Esophagus mucosa (tissue), 1 donor: ENCODE measurements at places on chromosomes 2 and 18. TPM values are rescaled to one million over a fixed set of nuclear protein-coding genes. Genes with fewer than 3 reads are reported as not detected.

PLGLB1 gene
- 0.64 TPM for total RNA-seq

BCL11A gene
- total RNA-seq, result 43.0 TPM

PNO1 gene
- total RNA-seq, result 10.8 TPM

RAB27B gene
- total RNA-seq, result 35.3 TPM

AQP12B gene
- total RNA-seq, result not detected

DNA sequence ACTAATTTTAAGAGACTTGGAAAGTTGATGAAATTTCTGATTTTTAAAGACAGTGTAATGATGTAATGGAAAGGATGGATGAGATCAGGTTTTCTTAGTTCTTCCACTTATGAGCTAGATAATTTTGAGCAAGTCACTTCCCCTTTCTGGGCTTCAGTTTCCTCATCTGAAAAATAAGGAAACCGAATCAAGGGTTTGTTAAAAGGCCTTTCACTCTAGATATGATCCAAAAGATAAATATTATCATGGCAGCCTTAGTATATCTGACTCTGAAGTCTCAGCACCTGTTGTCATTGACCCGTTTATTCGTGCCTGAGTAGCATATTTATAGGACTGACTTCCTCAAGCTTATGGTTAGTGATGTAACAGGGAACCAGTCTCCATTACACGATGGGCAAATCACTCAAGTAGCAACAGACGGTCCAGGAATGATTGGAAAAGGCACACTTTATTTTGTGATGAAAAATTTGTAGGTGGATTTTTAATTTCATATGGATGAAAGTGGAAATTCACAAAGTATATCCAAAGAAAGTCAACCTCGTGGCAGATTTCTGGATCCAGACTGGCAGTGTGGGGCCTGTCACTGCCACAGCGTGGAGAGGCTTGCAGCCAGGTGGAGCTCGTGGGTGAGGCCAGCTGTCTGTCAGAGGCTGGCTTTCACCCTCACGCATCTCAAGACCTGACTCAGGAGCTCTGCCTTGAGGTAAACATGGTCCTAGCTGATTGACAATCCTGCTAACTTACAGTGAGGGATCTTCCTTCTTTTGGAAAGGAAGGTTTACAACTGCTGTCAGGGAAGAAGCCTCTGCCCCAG lies 137.9 kb upstream of the CXCR4 start:
- ATAC-seq, result no peak

DNA sequence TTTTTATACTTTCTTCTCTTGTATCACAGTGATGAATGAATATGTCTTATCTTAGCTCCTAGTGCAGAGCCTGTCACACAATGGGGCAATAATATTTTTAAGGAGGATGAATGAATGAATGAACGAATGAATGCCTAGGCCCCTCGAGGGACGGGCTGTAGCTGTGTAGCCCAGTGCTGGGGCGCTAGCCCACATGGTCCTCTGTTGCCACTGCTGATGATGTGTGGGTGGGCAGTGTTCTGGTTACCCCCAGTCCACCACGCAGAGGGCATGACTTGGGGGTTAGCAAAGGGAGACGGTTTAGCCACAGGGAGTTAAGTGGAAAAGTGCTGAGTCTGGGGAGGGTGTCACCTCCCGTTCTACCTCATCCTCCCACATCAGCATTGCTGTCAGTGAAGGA lies 134.2 kb downstream of the SMAD7 start:
- ATAC-seq, result no peak

GRCh38 chr2:49343638-49344037 lies 189.3 kb upstream of the FSHR start:
- no peak for ATAC-seq

DNA sequence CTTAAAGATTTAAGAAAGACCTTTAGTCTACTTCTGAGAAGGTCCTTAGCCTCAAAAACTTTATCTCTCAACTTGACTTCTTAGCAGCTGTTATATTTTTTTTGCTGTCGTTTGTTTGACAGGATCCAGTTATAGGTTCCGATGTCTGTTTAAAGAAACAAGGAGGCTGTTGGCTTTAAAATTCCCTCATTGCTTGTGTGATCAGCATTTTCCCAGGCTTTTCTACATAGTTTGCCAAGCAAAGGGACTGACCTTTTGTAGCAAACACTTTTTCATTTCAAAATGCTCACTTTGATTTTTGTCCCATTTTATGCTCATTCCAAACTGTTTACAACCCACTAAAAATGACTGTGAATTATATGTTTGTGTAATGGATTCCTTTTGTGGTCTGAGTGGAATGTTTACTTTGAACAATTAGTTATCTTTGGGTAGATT lies 394.9 kb downstream of the ARHGAP15 start:
- no peak for ATAC-seq
